ENCODE measurements at places on chromosomes 11 and 22. TPM values are rescaled to one million over a fixed set of nuclear protein-coding genes. Genes with fewer than 3 reads are reported as not detected.

KLHL35 gene
- total RNA-seq, result 2.6 TPM

DGCR6 gene
- total RNA-seq, result 4.5 TPM

DNA sequence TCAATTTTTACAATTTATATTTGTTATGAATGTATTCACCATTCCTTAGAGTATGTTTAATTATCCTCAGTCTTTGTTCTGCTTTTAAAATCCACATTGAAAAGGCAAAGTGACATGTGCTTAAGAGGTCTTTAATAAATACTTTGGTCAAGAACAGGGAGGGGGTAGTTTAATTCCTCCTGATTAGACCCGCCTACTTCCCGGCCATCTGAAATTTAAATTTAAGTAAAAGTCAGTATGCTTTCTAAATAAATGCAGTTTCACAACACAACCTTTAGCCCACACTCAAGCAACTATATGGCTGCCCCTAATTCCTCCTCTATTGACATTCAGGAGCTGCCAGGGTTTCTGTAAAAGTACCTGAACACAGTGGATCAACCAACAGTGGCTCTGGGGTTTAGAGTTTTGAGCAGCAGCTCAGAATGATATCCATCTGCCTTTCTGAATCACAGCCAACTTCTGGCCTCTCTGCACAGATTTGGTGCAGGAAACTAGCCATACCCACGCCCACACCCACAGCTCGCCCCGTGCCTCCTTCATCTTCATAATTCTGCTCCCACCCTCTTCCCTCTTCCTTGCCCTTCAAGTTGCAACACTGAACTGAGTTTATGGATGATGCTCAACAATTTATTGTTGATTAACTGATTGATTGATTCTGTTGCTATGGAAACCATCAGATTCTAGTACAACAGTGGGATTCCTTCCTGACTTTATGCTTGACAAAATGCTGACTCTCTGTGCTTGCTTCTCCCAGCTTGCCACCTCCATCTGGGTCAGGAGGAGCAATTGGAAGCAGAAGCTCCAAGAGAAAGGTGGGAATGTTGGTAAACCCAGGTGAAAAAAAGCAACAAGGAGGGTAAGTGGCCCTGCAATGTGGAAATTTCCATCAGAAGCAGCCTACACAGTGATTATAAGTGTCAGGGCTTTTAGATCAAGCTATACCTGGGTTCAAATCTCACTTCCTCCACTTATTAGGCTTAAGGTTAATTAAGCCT lies 70.8 kb downstream of the PANX1 start:
- DNase-seq, result no peak

DNA sequence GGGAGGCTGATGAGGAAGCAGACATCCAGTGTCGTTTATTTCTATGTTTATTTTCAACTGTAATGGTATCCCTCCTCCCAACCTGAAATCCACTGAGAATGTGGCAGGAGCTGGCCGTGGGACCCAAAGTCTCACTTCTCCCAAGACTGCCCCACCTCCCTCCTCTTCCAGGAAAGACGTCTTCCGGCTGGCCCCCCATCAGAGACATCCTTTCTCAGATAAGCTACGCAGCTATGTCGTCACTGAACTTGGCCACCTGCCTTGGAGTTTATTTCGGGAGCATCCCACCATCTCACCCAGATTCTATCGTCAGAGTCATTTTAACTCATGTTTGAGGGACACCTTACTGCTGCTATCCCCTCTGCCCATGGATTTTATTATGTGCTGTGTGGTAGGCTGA lies 13.9 kb downstream of the TMEM184B start:
- DNase-seq, result no peak

DNA sequence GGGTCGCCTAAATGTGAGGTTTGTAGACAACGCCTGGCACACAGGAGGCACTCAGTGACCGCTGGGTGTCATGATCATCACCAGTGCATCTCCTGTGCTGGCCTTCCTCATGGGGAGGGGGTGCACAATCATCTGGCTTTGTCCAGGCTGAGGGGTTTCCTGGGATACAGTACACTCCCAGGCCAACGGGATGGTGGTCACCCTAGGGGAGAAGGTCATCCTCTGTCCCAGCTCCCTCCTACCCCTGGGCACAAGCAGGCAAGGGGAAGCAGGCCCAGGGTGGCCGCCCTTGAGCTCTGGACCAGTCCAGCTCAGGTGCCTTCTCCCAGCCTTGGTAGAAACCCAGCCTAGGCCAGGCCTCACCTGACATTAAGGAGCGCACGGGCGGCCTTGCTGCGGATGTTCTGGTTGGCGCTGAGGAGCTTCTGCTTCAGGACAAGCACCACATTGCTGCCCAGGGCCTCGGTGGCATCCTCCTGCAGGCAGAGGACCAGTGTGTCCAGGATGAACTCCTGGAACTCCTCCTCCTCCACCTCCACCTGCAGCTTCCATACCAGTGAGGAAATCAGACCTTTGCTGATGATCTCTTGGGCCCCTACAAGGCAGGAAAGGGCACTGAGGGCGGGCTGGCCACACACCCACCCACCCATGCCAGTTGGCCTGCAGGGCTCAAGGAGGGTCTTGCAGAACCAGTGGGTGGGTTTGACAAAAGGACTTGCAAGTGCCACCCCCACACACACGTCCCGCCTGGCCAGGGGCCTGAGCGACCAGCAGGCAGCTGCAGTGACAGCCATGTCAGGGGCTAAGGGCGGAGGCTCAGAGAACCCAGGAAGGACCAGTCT lies 6.6 kb upstream of the GNAZ start:
- DNase-seq, result peak; percentile 34

All from lower lobe of right lung (tissue), 2 donors.